GM19239 (cell line): ENCODE measurements at places on chromosomes 7 and 10.

DNA sequence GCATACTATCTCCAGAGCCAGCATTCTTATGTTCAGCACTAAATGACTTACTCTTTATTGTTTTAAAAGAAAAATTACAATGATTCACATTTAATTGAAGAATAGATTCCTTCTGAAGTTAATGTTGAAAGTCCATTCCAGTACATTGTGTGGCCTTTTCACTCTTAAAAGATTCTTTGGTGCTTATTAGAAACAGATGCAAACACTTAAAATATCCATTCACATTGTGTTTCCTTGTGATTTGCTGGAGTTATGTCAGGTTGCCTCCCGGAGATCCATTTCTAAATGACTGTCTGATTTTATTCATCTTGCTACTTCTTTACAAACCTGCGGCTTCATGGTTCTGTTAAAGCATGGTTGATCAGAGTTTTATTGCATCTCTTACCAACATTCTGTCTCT lies 152.8 kb downstream of the FOXP2 start:
- DNase-seq, result no peak

GRCh38 chr7:151508991-151509390 lies 10.7 kb downstream of the RHEB start:
- no peak for DNase-seq

- no peak for DNase-seq
Observed at GRCh38 chr10:126369125-126369710, 19.1 kb downstream of the ADAM12 start.

DNA sequence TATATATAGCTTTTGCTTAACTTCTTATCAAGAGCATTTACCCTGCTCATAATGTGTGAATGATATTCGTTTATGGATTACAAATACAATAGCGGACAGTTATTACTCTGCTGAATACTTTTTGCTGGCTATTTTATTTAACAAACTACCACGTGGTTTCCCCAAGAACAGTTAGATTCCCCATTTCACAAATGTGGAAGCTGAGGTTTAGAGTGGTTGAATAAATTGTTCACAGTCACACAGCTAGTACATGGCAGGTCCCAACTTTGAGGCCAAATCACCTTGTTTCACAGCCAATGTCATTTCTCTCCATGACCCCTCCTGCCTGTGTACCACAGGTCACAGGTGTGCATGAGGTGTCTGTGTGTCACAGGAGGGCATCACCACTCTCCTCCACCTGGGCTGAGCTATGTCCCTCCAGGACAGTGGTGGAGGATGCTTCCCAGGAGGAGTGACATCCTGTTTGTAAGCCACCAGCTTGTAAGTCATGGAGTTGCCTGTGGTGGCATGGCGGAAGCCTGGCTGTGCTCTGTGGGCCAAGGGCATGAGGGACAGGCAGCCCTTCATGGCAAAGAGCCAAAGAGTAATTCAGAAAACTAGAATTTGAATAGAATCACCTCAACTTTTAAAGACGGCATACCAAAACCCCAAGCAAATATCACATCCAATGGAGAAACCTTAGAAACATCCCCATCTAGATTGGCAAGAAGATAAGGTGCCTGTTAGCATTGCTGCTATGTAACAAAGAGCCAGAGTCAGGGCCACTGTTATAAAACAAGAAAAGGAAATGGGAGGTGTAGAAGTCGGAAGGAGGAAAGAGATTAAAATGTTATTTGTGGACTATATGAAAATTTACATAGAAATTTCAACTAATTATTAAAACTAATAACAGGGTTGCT lies 51.9 kb downstream of the AOC1 start:
- DNase-seq, result no peak

GRCh38 chr10:91350651-91351081 lies 59.5 kb upstream of the HECTD2 start:
- DNase-seq, result no peak
